ENCODE measurements at places on chromosomes 13 and 19. TPM values are rescaled to one million over a fixed set of nuclear protein-coding genes. Genes with fewer than 3 reads are reported as not detected.

DNA sequence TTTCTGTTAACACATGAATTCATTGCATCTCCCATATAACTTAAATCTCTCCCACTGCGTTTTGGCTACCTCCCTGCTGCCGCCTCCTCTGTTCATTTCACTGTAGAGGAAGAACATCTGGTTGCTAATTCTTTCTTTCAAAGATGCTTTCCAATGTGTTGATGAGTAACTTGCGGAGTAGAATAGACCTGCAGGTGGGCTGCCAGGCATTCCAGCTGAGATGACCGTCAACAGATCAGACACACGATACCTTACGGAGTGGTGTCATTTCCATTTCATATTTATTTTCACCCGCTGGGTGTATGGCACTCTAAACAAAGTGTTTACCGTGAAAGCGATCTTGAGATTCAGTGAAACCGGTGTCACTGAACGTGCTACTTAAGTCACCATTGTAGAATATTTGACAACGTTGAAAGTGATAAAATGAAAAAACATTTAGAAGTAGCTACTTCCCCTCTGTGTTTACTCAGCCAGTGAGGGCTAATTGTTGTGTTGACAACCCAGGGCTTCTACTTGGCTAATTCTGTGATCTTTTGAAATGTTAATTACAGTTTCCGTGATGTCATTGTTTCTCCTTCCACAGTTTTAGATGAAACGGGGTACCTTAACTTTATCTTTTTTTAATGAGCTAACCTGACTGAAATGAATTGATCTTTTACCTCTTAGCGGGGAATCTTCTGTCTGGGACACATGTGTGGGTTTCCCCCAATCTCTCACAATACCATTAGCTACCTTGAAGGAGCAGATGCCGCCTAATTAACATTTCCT is 228.5 kb upstream of the ARGLU1 start:
- no peak for DNase-seq

GRCh38 chr13:30675717-30676116 is 58.0 kb downstream of the USPL1 start:
- no peak for DNase-seq

DNA sequence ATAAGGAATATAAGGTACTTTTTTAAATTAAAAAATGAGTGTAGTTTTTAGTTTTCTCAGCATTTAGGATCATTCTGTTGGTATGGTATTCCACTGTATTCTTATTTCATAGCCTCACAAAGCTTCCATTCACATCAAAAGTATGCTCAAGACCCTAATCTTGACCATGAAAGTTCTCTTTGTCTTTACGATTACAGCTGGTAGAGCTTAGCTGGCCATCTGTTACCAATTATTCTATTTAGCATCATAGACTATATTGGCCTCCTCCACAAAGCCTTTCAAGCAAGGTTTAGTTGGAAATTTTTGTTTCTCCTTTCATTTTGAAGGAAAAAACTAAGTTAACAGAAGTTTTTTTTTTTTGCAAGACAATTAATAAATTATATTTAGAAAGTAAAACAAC is 245.1 kb downstream of the KCTD12 start:
- DNase-seq = no peak

GRCh38 chr19:12856653-12857052 is 18.3 kb downstream of the MAST1 start:
- no peak for DNase-seq

DNA sequence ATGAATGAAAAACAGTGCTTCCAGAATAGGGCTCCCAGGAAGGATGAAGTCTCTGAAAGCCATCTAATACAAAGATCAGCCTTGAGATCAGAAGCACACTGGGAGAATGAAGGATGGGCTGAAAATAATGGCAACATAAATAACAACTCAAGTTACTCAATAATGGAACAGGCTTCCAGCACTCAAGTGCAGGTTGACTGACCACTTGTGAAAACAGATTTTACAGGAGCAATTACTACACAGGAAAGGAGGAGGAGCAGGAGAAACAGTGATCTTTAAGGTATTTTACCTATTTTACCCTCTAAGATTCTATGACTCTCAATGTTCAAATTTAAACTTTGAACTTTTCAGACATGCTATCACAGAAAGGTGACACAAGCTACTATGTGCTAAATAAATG is 106.0 kb downstream of the USP12 start:
- DNase-seq = no peak

DNA sequence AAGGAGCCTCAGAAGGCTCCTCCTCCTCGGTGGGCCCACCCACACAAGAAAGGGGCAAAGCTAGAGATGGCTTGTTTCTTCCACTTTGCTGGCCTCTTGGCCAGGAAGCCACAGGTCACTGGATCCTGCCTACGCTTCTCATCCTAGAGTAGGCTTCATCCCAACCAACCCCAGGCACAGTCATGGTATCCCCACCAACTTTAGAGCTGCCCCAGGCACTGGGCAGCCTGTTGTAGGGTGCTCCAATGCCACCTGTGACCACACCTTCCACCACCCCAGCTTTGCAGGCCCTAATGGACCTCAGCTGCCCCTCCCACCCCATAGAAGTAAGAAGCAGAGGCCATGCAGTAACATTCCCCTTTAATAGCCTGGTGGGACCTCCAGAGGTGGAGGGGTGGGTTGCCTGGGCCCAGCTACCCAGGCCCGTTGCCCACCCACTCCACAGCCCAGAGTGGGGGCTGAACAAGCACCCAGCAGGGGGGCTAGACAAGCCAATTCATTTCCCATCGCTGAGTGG is 522 bp upstream of the CHMP2A start:
- DNase-seq = no peak

GRCh38 chr13:68190818-68191217 is 960.7 kb upstream of the PCDH9 start:
- no peak for DNase-seq

The CEACAM7 gene
- total RNA-seq = not detected

The ZFP30 gene
- 5.0 TPM for total RNA-seq

The C13orf46 gene
- total RNA-seq = 0.59 TPM

All from right atrium auricular region (tissue), 2 donors.